ENCODE measurements at places on chromosomes 16 and 17.

- no peak for DNase-seq
Observed at GRCh38 chr16:70161350-70161749, 12.2 kb upstream of the CLEC18C start.

DNA sequence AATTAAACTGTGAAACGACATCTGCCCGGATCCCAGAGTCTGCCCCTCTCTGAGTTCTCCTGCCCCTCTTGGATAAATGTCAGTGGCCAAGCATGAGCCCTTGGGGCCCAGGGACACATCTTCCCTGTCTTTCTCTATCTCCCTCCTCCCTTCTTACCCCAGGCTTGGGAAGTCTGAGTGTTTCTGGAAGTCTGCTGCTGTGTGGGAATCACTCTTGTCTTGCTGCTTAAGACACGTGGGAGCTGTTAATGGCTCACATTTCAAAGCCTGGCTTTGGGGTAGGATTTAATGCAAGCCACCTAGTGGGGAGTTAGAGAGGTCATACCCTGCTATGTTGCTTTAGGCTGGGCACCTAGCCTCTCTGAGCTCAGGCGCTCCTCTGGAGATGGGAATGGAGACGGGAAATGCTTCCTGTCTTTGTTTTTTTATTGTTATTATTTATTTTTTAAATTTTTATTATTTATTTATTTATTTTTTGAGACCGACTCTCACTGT, 218.5 kb upstream of the CIBAR2 start:
- DNase-seq = no peak

GRCh38 chr16:3028716-3029319, 5.0 kb downstream of the THOC6 start:
- DNase-seq = no peak

- no peak for DNase-seq
Observed at GRCh38 chr17:36869441-36869840, 67.8 kb upstream of the LHX1 start.

DNA sequence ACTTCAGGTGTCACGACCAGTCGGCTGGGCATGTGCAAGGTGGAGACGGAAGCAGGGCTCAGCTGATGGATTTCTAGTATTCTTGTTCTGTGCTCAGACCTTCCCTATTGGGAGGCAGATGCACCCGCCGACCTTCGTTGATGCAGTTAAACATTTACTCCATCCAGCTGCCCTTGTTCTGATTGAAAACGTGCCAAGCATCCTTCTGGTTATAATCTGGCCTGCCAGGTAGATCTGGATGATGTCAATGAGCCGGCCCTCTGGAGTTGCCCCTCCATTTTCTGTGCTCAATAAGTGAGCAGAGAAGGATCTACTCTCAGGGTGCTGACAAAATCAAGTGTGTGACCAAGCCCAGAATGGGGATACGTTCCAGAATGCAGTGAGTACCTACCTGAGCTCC, 38.3 kb downstream of the CCDC182 start:
- DNase-seq = no peak

DNA sequence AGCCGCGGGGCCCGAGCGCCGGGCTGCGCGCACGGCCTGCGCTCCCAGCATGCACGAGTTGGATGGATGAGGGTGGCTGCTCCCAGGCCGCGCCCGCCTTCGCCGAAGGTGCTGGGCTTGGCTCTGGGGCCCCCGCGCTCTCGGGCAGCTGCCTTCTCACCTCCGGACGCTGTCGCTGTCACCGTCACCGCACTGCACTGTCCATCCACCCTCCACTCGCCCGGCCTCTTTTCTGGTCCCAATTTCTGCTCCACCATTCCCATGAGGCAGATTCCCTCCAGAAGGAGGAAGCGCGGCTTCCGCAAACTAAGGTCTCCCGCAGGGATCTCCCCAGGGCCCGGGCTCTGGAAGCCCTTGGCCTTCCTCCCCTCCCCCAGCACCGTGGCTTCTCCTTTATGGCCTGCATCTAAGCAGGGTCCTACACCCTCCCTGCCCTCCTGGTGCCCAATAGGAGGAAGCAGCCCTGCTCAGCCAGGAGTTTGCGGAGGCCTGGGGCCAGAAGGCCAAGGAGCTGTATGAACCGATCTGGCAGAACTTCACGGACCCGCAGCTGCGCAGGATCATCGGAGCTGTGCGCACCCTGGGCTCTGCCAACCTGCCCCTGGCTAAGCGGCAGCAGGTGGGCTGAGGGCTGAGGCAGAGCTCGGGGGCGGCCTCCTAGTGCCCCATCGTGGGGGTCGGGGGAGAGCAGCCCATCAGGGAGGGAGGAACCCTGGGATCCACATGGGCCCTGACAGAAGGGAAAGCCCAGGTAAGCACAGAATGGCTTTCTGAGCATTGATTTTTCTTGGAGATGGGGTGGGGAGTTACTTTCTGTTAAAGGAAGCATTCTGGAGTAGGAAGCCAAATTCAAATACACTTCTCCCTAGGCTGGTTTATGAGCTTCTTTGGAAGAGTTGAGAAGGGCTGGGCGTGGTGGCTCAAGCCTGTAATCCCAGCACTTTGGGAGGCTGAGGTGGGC, 899 bp downstream of the ACE start:
- DNase-seq = no peak
